ENCODE measurements at places on chromosomes 11 and 22. TPM values are rescaled to one million over a fixed set of nuclear protein-coding genes. Genes with fewer than 3 reads are reported as not detected.

DNA sequence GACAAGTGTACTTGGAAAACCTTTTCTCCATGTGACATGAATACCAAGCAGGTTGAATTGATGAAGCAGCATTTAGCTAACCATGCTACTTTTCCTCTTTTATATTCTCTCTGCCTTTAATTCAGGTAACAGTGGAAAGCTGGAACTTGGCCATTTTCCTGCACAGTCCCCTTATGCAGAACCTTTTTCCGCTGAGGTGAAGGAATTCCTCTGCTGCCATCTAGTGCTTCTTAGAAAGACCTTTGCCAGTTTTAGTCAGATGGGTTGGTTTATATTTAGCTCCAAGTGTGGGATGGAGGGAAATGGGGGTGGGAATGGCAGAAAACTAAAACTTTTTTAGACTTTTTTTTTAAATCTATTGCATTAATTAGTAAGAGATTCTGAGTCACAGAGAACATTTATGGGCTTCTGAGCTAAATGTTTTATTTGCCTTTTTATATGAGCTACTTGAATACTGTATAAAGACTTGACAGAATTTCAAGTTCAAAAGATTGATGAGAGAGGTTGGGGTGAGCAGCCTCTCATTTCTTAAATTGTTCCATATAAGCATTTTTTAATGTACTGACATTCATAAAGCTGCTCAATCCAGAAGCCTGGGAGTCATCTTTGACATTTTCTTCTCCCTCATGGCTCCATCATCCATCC, 153.9 kb upstream of the ZC3H12C start:
- no peak overlapping the region for H3K4me3 ChIP-seq
- peaks cover 31% of the 10 kb centered on the region for H3K27me3 ChIP-seq
- no peaks in the 10 kb centered on the region for H3K36me3 ChIP-seq
- H3K4me1 ChIP-seq: peaks cover 2% of the 10 kb centered on the region
- DNase-seq: no peak

- no peak overlapping the region for H3K4me3 ChIP-seq
- H3K4me1 ChIP-seq: no peaks in the 10 kb centered on the region
- no peaks in the 10 kb centered on the region for H3K36me3 ChIP-seq
- DNase-seq: no peak
These were observed 391.5 kb downstream of the CADM1 start for GRCh38 chr11:115112754-115113153.

GRCh38 chr11:118485273-118485672, 42.0 kb upstream of the TTC36 start:
- peaks cover 7% of the 10 kb centered on the region for H3K4me1 ChIP-seq
- peak overlapping the region; percentile 11 for H3K27ac ChIP-seq
- peaks cover 46% of the 10 kb centered on the region for H3K36me3 ChIP-seq
- no peak for DNase-seq

CHID1 gene
- 109 TPM for total RNA-seq

DNA sequence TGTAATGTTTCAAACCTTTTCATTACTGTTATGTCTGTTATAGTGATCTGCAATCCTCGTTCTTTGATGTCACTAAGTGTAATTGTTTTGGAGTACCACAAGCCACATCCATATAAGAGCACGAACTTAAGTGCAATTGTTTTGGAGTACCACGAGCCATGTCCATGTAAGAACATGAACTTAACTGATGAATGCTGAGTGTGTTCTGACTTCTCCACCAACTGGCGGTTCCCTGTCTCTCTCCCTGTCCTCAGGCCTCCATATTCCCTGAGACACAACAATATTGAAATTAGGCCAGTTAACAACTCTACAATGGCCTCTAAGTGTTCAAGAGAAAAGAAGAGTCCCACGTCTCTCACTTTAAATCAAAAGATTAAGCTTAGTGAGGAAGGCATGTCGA, 23.5 kb downstream of the TESMIN start:
- peaks cover 17% of the 10 kb centered on the region for H3K27me3 ChIP-seq
- DNase-seq: no peak
- H3K4me1 ChIP-seq: no peaks in the 10 kb centered on the region
- no peak overlapping the region for H3K27ac ChIP-seq
- no peaks in the 10 kb centered on the region for H3K36me3 ChIP-seq
- no peak overlapping the region for H3K4me3 ChIP-seq

GRCh38 chr11:44243595-44244343, 66.2 kb downstream of the ALX4 start:
- H3K36me3 ChIP-seq: peaks cover 18% of the 10 kb centered on the region
- H3K27ac ChIP-seq: no peak overlapping the region
- H3K4me1 ChIP-seq: no peaks in the 10 kb centered on the region
- no peaks in the 10 kb centered on the region for H3K27me3 ChIP-seq

GRCh38 chr11:115144914-115145313, 359.3 kb downstream of the CADM1 start:
- no peak overlapping the region for H3K27ac ChIP-seq
- H3K27me3 ChIP-seq: peaks cover 2% of the 10 kb centered on the region
- H3K4me1 ChIP-seq: peaks cover 2% of the 10 kb centered on the region
- H3K4me3 ChIP-seq: no peak overlapping the region
- no peak for DNase-seq
- no peaks in the 10 kb centered on the region for H3K36me3 ChIP-seq

FIBP gene
- total RNA-seq: 91.0 TPM

GRCh38 chr11:130181295-130182272, 22.0 kb downstream of the ST14 start:
- H3K4me3 ChIP-seq: no peak overlapping the region
- H3K36me3 ChIP-seq: no peaks in the 10 kb centered on the region
- no peak for DNase-seq
- no peaks in the 10 kb centered on the region for H3K4me1 ChIP-seq
- H3K27me3 ChIP-seq: peaks cover 10% of the 10 kb centered on the region

NPAS4 gene
- total RNA-seq: not detected

DNA sequence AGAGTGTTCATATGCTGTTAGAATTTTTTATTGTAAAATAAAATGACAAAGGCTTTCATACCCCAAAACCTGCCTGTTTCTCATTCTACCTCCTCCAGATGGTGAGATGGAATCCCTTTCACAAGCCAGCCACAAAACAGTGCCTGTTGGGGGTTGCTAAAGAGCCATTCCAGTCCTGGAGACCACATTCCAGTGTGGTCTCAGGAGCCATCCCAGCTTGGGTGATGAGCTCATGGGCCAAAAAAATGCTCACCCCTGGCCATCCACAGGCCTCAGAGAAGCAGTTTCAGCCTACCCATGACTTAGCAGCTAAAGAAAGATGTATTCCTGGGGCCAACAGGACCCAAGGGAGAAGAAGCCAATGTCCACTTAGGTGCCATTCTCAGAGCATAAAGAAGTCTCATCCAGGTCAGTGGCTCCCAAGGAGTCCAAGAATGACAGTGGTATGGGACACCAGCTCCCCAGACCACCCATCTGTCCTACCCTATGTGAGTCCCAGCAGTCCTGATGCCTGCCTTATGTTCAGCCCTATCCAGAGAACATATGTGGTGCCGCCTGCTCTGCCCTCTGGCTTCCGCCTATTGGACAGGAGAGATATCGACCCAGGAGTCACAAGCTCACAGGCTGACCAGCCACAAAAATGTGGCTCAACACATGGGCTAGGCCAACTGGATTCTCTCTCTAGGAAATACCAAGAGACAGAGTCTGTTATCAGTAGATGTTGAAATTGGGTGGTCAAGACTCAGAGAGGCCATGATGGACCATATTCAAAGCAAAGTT, 26.4 kb downstream of the C11orf91 start:
- DNase-seq: no peak
- no peaks in the 10 kb centered on the region for H3K36me3 ChIP-seq
- peaks cover 12% of the 10 kb centered on the region for H3K4me1 ChIP-seq
- H3K27me3 ChIP-seq: peaks cover 10% of the 10 kb centered on the region
- no peak overlapping the region for H3K27ac ChIP-seq

GSC2 gene
- not detected for total RNA-seq

- H3K4me1 ChIP-seq: peaks cover 34% of the 10 kb centered on the region
- no peaks in the 10 kb centered on the region for H3K27me3 ChIP-seq
- H3K36me3 ChIP-seq: peaks cover 32% of the 10 kb centered on the region
- H3K4me3 ChIP-seq: peak overlapping the region; percentile 99
- H3K27ac ChIP-seq: peak overlapping the region; percentile 91
These were observed 718 bp upstream of the CCDC88B start for GRCh38 chr11:64339286-64339685.

DNA sequence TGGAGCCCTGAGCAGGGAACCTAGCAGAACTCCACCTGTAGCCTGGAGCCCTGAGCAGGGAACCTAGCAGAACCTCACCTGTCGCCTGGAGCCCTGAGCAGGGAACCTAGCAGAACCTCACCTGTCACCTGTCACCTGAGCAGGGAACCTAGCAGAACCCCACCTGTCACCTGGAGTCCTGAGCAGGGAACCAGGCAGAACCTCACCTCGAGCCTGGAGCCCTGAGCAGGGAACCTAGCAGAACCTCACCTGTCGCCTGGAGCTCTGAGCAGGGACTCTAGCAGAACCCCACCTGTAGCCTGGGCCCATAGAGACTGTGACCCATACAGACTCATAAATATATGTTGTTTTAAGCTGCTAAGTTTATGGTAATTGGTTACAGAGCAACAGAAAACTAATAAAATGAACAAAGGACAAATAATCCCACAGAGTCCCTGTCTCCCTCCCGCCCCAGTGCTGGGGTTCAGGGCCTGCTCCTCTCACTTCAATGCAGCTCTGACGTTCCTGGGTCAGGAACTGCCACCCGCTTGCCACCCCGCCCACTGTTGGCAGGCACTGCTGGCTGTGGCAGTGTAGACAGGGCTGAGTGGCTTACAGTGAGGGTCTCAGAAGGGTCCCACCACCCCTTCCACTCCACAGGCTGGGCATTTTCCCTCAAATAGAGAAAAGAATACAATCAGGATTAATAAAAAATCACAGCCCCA, 259.1 kb downstream of the TBC1D22A start:
- H3K27ac ChIP-seq: no peak overlapping the region
- no peak overlapping the region for H3K4me3 ChIP-seq
- peaks cover 36% of the 10 kb centered on the region for H3K36me3 ChIP-seq
- peaks cover 14% of the 10 kb centered on the region for H3K4me1 ChIP-seq
- no peak for DNase-seq

HMBS gene
- total RNA-seq: 60.9 TPM

SMIM35 gene
- total RNA-seq: 0.28 TPM

GRCh38 chr11:107468596-107468995, 11.0 kb upstream of the CWF19L2 start:
- peak; percentile 34 for DNase-seq
- H3K36me3 ChIP-seq: no peaks in the 10 kb centered on the region
- H3K4me3 ChIP-seq: no peak overlapping the region
- H3K27ac ChIP-seq: no peak overlapping the region

KCNK7 gene
- 1.3 TPM for total RNA-seq

DNA sequence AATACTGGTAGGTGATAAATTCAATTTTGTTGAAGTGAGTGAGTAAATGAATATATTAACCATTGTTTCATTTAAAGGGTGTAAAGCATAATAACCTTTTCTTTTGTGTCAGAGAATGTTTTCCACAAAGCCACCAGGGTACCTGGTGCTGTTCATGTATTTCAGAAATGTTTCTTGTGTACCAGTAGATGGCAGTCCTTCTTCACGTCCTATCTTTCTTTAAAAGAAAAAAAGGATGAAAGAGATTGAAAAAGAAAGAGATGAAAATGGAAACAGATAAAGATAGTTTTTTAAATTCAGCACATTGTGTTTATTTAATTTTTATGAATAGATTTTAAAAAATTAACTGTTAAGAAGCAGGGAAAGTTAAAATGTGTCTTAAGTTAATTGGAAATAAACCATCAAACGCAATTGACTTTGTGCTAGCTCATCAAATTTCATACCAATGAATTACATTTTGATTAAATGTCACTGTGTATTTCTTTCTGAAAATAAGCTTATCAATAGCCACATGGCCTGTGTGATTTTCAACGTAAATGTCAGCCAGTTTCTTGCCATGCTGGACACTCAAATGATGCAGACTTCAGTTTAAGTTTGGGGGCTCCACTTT, 65.5 kb upstream of the CHORDC1 start:
- no peaks in the 10 kb centered on the region for H3K36me3 ChIP-seq
- DNase-seq: no peak
- H3K4me1 ChIP-seq: no peaks in the 10 kb centered on the region
- no peak overlapping the region for H3K4me3 ChIP-seq

- no peaks in the 10 kb centered on the region for H3K4me1 ChIP-seq
- no peak for DNase-seq
- H3K4me3 ChIP-seq: no peak overlapping the region
These were observed 3.7 kb downstream of the SMIM35 start for GRCh38 chr11:118082880-118083552.

- H3K27ac ChIP-seq: no peak overlapping the region
- no peak for DNase-seq
- no peaks in the 10 kb centered on the region for H3K4me1 ChIP-seq
- H3K36me3 ChIP-seq: no peaks in the 10 kb centered on the region
- no peaks in the 10 kb centered on the region for H3K27me3 ChIP-seq
These were observed 107.6 kb downstream of the SHANK2 start for GRCh38 chr11:71144736-71145135.

- H3K27ac ChIP-seq: no peak overlapping the region
- H3K4me1 ChIP-seq: no peaks in the 10 kb centered on the region
- peaks cover 3% of the 10 kb centered on the region for H3K36me3 ChIP-seq
- no peak overlapping the region for H3K4me3 ChIP-seq
These were observed 81.3 kb downstream of the CLPB start for GRCh38 chr11:72352859-72353551.

SLC36A4 gene
- 14.7 TPM for total RNA-seq

All from activated CD4-positive, alpha-beta T cell treated with anti-CD3 and anti-CD28 coated beads, Interleukin-2, amount 10 ng/mL, durations not matched to agents 24 days and 14 days (primary cell).